ENCODE measurements at places on chromosomes 2 and 18.

DNA sequence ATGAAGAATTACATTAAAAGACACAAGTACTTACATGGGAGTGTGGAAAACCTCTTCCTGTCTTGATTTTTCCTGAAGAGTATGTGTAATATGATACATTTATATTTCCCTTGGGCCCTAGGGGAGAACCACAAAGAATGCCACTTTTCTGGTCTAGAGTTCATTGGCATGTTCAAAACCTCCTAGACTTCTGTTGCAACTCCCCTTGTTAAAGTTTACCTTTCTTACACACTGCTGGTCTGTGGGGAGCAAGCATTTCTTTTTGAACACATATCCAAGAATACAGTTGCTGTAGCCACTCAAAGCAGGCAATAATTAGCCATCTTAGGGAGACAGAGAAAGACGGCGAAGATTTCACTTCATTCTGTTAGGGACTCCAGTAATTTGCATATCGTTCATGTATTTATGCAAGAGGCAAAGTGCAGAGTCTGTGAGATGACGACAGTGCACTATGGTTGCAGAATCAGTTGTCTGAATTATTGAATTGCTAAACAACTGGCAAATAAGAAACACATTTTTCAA, 103.5 kb downstream of the NOL4 start:
- peak; percentile 42 for DNase-seq

- no peak for DNase-seq
Measured at GRCh38 chr2:241478166-241478565, 30.2 kb downstream of the STK25 start.

GRCh38 chr2:31267437-31268120, 33.6 kb downstream of the EHD3 start:
- no peak for DNase-seq

- DNase-seq, result no peak
Measured at GRCh38 chr18:26477828-26478466, 70.4 kb downstream of the KCTD1 start.

- no peak for DNase-seq
Measured at GRCh38 chr2:85329181-85329651, 1.4 kb upstream of the TGOLN2 start.

All from fibroblast of mammary gland (primary cell).